Cardiac fibroblast (primary cell): ENCODE measurements at places on chromosomes 5 and 9.

DNA sequence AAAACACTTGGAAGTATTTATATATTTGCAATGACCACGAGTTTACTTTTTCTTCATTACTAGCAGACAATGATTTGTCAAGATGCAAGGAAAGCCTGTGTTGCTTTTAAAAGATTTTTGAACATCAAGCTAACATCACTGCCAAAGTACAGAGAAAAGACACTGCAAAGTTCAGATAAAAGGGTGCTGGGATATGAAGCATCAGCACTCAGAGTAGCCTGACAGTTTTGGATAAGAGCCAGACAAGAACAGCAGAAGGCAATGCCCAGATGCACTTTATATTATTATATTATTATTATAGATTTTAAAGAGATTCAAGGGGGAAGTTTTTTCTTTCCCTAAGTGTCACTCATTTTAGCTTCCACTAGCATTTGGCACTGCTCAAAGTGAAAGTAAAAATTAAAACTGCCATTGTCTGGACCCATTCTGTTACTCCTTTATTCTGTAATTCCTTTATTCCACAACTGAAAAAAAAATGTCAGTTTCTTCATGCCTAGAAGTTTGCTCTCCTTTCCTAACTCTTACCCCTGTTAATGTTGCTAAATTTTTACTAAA, 240.6 kb downstream of the EFNA5 start:
- peak; percentile 32 for DNase-seq

DNA sequence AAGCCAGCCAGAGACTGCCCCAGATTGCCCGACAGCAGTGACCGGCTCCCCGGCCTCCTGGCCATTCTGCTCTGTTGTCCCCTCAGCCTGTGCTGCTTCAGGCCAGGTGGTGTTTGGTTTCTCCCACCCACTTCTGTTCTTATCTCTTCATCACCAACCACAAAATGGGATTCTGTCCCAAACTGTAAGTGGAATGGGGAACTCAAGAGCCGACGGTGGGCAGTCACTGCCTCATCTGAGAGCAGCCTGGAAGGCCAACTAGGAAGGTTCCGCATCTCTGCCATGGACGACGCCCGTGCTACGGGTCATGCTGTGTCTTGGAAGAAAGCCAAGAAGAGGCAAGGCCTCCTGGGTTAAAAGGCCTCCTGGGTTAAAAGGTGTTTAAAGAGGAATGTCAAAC, 219.0 kb upstream of the PIK3R1 start:
- DNase-seq = no peak

- DNase-seq = no peak
These were observed 13.2 kb upstream of the HSPB3 start for GRCh38 chr5:54442271-54442670.

DNA sequence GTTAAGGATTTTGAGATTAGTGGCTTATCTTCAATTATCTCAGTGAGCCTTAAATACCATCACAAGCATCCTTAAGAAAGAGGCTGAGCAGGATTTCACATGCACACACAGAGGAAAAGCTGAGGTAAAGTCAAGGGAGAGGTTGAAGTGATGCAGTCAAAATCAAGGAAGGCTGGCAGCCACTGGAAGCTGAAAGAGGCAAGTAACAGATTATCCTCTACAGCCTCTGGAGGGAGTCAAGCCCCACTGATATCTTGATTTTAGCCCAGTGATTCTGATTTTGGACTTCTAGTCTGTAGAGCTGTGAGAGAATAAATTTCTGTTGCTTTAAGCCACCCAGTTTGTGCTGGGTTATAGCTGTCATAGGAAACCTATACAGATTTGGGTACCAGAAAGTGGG, 80.1 kb downstream of the ANKRD31 start:
- DNase-seq = peak; percentile 1

DNA sequence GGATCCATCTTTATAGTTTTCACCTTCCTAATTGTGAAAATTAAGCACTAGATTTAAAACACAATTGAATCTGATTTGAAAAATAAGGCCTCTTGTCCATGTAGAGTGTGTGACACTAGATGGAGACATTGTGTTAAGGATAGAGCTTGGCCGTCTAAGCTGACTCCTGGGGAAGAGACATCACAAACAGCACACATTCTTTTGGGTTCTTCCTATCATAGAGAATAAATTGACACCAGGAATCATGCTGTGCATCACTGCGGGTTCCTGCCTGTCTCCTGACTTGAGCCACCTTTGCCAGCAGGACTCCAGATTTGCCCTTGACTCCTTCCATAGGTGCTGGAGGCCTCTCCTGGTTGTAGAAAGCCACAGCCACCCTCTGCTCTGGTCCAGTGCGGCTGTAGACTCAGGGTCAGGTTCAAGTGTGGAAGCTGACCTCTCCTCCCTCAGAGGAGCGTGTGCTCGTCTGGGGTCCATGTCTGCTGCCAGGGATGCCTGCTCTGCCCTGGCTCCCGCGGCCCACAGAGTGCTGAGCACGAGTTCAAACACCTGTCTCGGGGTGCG, 11.2 kb downstream of the ROPN1L start:
- DNase-seq = peak; percentile 91

- DNase-seq = no peak
These were observed 177.1 kb downstream of the NFIB start for GRCh38 chr9:14136646-14137370.

DNA sequence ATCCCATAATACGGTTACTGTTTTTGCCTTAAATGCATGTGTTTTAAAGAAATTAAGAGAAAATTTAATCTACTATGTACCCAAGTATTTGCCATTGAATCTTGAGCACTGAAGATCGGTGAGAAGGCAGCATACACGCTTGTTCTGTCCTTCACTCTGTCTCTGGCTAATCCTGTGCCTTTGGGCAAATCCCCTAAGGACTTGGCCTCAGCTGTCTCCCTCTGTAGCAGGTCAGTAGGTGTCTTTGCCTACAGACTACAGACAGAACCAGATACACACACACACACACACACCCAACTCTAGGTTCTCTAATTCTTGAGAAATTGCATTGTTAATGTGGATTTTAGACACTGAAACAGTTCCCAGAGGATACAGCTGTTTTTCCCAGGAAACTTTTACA, 117.4 kb downstream of the WDR41 start:
- DNase-seq = no peak

- no peak for DNase-seq
These were observed 155.6 kb upstream of the VLDLR start for GRCh38 chr9:2465921-2466460.

DNA sequence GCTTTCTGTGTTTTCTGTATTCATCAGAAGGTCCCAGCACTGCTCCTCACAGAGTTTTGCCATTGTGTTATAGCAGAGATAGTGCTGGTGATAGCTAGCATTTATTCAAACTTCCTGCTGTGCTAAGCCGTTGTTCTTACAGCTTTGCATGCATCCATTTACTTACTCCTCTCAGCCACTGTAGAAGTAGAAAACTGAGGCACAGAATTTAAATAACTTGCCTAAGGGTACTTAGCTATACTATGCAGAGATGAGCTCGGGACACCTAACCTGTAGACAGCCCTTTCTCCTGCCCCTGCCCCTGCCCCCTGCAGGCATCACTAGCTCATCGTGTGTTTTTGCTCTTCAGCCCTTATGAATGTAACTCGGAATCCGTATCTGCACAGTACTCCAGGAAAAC, 227.6 kb downstream of the SAXO1 start:
- no peak for DNase-seq

DNA sequence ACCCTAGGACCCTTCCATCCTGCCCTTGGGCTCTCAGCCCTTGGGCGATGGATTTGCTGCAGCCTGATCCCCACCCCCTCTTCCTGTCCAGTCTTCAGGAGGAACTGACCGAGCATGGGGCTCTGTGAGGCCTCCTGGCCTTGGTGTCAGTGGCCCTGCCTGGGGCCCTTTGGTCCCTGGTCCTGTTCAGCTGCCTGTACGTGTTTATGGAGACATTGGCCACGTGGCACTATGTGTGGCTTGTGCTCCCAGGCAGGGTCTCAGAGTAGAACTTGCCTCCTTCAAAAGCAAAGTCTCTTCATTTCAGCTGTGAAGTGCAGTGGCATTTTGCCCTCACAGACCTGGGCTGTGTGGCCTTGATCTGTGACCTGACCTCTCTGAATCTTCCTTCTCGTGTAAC, 11.1 kb downstream of the FCN2 start:
- DNase-seq = no peak

GRCh38 chr5:176621661-176622079, 8.7 kb downstream of the SNCB start:
- no peak for DNase-seq

DNA sequence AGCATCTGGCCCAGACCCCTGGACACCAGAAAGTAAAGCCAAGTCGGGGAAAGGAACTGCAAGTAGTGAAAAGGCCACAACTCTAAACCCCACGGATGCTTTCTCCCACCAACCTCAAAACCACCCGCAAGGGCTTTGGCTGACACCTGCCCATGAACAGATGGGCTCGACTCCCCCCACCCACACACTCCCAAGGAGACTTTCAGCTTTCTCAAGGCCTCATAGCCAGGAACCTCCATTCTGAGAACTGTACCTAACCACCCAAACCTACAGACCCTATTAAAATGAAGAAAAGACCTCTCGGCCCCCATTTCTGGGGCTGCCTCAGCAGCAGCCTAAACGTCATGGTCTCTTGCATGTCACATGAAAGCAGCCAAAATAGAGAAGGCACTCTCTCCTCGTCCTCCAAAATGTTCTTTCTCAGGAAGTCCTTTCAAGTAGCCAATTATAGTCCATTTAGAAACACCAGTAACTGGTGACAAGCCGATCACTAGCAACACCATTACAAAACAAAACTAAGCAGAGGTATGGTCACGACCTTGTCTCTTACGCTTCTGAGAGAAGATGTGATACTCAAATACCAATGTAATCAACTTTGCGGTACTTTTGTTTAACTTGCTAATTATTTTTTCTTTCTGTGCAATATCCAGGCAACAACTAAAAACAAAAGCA, 2.9 kb downstream of the B4GALT1 start:
- no peak for DNase-seq

GRCh38 chr9:127154390-127155191, 32.2 kb upstream of the ANGPTL2 start:
- peak; percentile 82 for DNase-seq

DNA sequence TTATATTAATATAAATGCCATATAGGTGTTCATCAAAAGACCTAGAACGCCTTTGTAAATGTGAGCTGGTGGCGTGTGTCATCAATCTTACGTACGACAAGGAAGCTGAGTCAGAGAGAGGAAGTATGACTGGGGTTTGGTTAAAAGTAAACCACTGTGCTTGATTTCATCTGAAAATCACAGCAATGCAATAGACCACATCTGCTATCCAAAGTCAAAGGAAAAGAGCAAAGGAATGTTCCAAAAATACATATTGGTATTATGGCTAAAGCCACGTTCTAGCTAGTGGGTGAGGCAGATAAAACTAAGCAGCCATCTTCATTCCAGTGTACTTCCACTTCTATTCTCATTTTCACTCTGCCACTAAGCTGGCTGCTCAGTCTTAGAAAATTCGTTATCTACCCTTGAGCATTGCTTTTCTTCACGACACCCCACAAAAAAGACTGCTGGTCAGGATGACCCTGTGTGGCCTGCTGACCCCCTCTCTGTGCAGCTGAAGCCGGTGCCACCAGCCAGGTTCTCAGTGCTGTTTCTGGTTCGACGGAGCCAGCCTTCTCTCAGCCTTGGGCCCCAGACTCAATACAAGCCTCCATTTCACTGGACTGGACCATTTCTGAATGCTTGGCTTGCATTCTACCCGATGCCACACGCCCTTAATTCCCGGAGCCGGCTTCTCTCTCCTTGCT, 23.8 kb downstream of the SHC3 start:
- DNase-seq = peak; percentile 96

- no peak for DNase-seq
These were observed 1.6 kb downstream of the PIP5KL1 start for GRCh38 chr9:127928676-127929624.

DNA sequence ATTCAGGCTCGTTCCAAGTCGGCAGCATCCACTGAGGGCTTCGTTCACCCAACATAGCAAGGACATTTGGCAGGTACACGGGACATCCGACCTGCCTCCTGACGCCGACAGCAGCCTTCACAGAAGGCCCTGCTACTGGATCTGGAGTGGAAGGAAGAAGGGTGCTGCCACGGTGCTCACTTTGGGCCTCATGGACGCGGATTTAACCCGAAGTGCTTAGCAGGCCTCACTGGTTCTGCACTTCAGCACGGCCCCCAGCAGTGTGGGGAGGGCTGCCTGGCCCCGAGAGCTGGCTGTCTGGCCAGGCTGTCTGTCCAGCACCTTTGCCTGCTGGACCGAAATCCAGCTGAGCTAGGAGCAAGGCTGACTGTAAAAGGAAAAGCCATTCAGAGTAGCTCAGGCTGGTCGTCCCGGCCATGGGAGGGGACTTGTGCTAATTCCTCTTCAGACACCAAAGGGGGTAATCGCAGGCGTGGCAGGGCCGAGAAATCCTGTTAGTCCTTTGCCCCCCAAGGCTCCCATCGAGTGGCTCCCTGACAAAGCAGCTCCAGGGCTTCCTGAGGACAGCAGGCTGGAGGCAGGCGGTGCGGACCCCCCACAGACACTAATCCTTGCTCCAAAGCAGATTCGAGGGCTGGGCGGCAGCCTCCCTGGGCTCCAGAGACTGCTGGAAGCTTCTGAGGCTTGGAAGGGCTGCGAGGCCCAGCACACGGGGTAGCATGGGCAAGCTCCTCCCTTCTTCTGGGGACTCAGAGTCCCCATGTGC, 11.1 kb upstream of the RXRA start:
- DNase-seq = no peak

GRCh38 chr9:129343424-129344375, 165.6 kb upstream of the IER5L start:
- DNase-seq = peak; percentile 76

DNA sequence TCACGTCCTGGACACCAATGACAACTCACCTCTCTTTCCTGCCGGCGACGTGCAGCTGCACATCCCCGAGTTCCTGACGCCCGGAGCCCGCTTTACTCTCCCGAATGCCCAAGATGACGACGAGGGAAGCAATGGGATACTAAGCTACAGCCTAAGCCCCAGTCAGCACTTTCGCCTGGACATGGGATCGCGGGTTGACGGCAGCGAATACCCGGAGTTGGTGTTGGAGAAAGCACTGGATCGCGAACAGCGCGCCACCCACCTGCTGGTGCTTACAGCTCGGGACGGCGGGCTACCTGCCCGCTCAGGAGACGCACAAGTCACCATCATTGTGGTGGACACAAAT, 1.1 kb downstream of the PCDHAC1 start:
- DNase-seq = no peak

DNA sequence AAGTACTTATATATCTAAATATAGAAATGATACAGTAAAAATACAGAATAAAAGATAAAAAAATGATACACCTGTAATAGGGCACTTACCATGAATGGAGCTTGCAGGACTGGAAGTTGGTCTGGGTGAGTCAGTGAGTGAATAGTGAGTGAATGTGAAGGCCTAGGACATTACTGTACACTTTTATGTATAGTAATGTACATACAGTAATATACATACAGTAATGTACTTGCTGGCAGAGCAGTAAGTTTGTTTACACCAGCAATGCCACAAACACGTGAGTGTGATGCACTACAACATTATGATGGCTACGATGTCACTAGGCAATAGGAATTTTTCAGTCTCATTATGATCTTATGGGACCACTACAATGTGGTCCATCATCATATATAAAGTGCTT, 34.2 kb downstream of the SUSD1 start:
- no peak for DNase-seq

GRCh38 chr5:177491429-177491945, 5.9 kb downstream of the PDLIM7 start:
- peak; percentile 39 for DNase-seq

- no peak for DNase-seq
These were observed 16.1 kb upstream of the CRB2 start for GRCh38 chr9:123339666-123340510.

GRCh38 chr5:66888613-66889012, 292.4 kb downstream of the MAST4 start:
- peak; percentile 9 for DNase-seq

GRCh38 chr5:128084228-128085167, 932 bp downstream of the SLC12A2 start:
- DNase-seq = peak; percentile 27
